Fibroblast of skin of left quadriceps (primary cell): ENCODE measurements at places on chromosomes 13 and 19.

- no peak for DNase-seq
These were observed 698.2 kb downstream of the PCDH17 start for GRCh38 chr13:58329746-58330145.

DNA sequence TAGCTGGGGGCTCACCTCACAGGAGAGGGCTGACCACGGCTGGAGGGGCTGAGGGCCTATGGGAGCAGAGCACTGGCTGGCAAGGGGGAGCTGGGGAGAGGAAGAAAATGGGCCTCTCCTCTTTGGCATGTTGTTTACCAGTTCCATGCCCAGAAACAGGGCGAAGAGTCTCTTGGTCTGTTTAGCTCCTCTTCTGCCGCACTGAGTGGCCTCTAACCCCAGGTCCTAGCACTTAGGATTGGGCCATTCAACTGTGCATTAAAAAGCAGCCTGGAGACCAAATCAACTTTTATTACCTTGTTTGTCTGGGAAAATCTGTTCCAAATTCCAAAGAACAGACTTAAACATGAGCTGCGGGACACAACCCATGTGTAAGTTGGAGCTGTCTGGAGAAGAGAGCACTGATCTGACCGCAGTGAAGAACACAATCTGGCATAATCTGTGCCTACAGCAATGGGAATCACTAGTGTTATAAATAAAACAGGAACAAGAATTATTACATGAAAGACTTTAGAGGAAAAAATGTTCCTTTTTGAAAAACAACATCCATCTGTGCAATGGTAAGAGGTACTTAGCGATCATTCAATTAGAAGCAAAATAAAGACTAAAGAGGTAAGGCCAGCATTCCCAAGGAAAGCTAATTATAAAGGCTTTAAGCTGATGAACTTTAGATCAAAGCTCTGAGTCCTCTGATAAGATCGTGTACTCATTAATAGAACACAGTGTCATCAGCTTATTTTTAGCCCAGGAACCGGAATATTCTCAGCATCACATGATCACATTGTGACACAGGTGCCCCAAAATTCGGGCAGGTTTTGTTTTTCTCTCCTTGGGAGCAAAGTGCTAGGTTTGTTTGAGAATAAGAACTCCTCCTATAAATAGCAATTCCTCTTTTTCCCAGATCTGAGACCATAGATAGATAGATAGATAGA is 243.2 kb downstream of the COL4A1 start:
- DNase-seq, result no peak

GRCh38 chr19:6187374-6187773 is 51.9 kb downstream of the ACSBG2 start:
- no peak for DNase-seq

- no peak for DNase-seq
These were observed 2.4 kb downstream of the SIGLECL1 start for GRCh38 chr19:51253088-51253806.

GRCh38 chr13:97567510-97568243 is 133.7 kb downstream of the RAP2A start:
- DNase-seq, result no peak

- DNase-seq, result no peak
These were observed 38.9 kb downstream of the ALOX5AP start for GRCh38 chr13:30774214-30774730.
